ENCODE measurements at places on chromosomes 7 and 10.

DNA sequence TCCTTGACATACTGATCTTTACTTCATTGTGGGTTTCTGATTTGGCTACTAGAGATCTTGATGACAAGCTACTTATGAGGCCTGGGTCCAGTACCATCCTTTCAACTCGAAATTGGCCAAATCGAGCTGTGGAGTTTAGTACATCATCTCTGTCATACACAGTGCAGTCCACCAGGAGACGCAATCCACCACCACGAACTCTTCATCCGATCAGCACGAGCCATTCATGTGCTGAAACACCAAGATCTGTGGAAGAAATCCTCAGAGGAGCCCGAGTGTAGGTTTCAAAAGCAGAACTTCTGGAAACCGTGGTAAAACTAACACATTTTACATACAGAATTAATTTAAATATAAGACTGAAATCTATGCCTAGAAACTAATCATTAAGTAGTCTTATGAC lies 14.2 kb downstream of the DNAJC9 start:
- no peak for DNase-seq

DNA sequence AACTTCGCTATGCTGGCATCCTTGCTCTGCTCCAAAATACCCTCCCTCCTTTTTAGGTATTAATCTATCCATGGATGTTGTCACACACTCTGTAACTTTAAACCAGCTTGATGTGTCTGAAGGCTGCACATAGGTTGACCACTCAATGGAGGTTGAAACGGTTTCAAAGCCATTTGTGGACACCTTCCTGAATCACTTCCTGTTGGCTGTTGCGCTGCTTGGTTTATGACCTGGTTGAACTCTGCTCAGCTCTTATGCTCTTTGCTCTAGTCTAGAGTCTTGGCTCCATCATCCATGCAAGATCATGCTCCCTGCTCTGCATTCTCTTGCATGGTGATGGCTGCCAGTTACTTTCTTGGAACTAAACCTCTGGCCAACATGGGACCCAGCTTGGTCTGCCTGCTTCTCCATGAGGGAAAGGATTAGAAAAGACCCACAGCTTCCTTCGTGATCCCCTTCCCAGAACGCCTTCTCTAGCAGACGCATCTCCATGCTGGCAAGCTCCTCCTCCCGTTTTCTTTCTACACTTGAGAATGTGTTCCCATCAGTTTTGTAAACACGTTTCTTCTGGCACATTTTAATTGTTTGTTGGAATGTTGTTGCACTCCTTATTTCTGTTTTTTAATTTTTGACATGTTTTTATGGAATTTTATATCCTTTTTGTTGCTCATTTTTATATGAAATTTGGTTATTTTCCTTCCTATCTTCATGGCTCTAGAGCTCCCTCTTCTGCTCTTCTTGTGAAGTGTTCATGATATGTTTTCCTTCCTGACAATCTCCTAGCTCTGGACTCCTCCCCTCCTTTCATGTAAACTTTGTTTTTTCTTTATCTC lies 149.8 kb downstream of the XPNPEP1 start:
- peak; percentile 40 for DNase-seq

DNA sequence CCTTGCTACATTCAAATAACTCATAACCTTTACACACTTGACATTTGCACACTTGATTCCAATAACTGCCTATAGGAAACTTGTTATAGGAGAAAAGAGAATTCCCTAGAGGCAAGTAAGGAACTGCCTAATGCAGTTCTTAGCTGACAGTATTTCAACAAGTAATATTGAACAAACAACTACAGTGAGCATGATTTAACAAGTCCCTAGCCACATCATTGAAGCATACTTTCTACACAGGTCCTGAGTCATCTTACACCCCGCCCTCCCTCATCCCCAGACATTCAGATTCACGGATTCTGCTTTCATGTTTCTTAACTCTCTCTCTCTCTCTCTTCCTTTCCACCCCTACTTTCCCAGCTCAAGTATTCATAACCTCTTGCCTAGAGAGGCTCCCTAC lies 153.5 kb downstream of the LSM5 start:
- DNase-seq: no peak

DNA sequence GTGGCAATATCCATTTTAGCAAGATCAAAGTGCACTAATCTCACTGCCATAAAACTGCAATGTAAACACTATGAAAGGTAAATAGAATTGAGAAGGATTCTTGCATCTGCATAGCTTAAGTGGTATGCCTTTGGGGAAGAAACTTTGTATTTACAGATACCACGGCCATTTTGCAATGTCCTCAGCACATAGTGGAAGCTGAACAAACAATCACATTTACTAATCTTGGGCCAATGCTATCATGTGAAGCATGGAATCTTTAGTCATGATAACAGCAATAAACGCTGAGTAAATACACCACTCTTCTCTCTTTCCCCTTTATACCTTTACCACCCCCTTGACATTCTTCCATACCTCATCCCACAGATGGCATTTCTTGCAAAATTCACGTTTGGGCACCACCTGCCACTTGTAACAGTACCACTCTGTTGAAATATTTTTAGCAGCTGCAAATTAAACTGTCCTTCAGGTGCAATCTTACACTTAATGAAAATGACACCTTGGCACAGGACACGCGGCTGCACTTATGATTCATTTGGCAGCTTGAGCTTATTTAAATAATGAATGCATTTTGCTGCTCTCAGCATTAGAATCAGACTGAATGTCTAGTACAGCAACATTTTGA lies 171.8 kb downstream of the SEMA3A start:
- no peak for DNase-seq

GRCh38 chr10:123563581-123563855 lies 102.6 kb upstream of the GPR26 start:
- no peak for DNase-seq

- DNase-seq: no peak
These were observed 43.2 kb downstream of the AKR1B1 start for GRCh38 chr7:134415700-134416099.

GRCh38 chr7:130415006-130415405 lies 25.8 kb downstream of the CEP41 start:
- DNase-seq: no peak

DNA sequence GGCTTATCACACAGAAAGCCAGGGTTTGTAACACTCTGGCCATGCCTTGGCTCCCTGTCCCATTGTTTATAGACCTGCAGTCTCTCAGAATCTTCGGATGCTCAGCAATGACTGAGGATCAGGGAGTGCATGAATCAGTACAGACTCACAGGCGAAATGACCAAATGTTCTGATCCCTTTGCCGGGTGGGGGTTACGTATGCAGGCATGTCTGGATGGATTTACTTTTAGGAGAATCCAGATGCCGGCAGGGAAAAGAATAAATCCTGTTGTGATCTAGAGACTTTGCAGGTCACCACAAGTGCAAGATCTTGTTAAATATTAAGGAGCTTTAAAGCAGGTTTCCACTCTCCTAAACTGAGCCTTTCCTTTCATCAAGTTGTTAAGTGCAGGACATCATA lies 149.5 kb downstream of the SFMBT2 start:
- no peak for DNase-seq

DNA sequence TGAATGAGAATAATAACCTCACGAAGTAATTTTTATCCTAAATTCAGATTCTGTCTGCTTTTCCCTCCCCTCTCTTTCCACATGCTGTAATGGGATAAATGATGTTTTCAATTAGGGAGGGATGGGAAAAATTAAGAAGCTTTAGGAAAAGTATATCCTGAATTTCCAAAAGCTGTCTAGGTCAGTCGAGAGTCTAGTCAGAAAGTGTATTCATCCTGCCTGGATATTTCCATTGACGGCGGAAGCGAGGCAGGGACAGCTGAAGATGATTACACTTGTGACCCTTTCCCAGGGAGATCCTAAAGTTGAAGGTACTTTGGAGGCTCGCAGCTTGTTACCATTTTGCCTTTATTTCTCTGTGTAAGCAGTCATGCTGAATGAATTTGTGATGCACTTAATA lies 204.1 kb downstream of the ZNF365 start:
- DNase-seq: no peak

DNA sequence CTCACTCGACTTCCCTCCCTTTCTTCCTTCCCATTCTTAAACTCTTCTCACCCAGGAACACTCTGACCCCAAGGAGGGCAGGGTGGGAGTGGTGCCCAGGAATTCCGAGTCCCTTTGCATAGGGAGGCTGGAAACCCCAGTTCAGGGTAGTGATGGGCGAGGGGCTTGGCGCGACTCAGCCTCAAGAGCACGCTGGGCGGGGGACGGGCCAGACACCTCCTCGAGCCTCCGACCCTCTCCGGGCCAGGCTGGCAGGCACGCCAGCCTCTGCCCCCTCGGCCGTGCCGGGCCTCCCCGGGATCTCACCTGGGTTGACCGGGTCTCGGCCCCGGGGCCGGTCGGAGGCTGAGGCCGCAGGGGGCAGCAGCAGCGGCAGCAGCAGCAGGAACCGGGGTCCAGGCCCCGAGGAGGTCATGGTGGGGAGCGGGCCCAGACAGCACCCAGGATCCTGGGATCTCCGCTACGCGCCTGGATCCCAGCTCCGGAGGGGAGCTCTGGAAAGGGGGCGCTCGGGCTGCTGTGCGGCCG lies 457 bp downstream of the PLOD3 start:
- DNase-seq: no peak

- DNase-seq: peak; percentile 16
These were observed 44.1 kb downstream of the MTURN start for GRCh38 chr7:30178748-30179436.

DNA sequence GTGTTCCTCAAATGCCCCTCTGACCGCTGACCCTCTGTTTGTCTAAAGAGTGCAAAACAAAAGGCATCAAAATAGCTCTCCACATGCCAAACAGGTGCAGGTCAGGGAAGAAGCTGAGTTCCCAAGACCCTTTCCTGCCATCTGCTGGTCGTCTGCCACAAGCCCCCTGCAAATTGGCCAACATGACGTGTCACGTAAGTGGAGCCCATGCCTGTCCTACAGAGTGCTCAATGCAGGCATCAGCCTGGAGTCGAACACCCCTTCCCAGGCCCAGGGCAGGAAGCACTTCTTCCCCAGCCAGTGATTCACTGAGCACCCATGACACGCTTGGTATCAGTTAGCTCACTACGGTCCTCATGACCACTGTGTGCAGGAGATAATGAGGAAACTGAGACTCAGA lies 14.1 kb downstream of the TMEM72 start:
- no peak for DNase-seq

GRCh38 chr10:116147147-116147905 lies 125.7 kb downstream of the GFRA1 start:
- no peak for DNase-seq

- no peak for DNase-seq
These were observed 119.7 kb downstream of the WDR11 start for GRCh38 chr10:120970595-120971529.

DNA sequence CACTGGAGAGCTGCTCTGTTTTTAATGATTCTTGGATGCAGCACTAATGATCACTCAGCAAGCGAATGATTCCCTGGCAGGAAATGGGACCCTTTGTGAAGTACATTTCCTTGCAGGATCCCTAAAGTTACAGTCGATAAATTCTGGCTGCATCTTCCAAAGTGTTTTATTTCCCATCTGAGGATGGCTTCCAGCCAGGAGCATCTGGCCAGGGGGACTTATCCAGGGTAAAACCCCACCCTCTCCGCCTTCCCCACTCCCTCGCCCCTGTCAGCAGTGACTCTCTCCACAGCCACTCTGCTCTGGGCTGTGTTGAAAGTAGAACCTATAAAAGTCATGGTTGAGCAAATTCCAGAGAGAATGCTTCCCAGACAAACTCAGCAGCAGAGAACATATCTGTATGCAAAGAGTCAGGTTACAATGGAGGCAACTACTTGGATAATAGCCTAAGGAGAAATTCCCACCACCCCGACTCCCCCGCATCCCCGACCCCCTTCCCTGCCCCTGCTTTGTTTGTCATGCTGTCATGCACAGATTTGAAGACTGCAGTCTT lies 111.0 kb upstream of the ANLN start:
- DNase-seq: no peak

DNA sequence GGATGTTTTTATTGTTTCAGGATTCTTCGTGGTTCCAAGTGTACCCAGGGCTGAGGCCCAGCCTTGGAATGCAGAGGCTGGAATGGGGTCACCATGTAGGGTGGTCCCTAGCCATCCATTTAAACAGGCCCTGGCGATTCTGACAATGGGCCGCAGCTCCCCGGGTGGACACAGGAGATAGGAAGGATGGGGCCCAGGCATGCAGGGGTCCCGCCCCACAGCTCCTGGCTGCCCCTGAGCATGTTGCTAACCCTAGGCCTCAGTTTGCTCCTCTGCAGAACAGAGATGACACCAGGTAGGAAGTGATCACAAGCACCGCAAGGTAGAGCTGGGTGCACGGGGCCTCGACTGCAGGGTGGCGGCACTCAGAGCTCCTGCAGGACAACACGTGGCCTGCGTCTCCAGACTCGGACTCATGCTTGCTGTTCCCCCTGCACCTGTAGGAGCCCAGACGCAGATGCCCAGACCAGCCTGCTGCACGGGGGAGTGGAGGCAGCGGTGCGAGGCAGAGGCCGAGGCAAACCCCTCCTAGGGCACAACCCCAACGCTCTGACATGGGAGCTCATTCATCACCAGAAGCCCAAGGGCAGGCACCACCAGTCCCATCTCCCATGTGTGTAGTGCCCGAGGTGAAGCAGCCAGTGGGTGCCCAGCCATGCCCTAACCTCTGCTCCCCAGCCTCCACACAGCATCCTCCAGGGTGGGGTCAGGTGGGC lies 25.5 kb downstream of the VIPR2 start:
- no peak for DNase-seq

DNA sequence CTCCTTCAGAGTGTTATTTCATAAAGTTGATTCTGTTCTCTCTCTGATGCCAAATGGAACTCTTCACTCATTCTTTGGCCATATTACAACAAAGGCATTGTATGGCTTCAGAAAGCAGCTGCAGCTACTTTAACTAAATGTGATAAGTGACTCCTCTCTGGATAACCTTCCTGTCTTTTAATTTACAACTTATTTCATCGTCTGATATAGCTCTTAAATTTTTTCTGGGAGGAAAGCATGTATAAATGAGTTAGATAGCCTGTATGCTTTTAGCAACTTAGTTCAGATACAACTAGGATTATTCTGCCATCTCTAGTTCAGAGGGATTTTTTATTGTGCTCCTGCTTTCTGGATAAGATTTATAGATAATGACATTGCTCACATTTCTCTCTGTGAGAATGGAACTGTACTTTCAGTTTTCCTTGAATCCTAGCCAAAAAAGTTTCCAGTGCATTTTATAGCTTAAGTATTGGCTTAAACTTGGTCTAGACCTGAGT lies 57.5 kb downstream of the KLHDC10 start:
- no peak for DNase-seq

- DNase-seq: no peak
These were observed 26.4 kb upstream of the KNDC1 start for GRCh38 chr10:133133471-133134231.

GRCh38 chr7:121034929-121035328 lies 46.4 kb downstream of the CPED1 start:
- no peak for DNase-seq
